Stromal cell of bone marrow (primary cell): ENCODE measurements at places on chromosomes 7 and 10.

- DNase-seq, result peak; percentile 16
Observed at GRCh38 chr10:7417103-7417623, 6.3 kb upstream of the SFMBT2 start.

- no peak for DNase-seq
Observed at GRCh38 chr10:20302033-20302432, 485.8 kb downstream of the PLXDC2 start.

DNA sequence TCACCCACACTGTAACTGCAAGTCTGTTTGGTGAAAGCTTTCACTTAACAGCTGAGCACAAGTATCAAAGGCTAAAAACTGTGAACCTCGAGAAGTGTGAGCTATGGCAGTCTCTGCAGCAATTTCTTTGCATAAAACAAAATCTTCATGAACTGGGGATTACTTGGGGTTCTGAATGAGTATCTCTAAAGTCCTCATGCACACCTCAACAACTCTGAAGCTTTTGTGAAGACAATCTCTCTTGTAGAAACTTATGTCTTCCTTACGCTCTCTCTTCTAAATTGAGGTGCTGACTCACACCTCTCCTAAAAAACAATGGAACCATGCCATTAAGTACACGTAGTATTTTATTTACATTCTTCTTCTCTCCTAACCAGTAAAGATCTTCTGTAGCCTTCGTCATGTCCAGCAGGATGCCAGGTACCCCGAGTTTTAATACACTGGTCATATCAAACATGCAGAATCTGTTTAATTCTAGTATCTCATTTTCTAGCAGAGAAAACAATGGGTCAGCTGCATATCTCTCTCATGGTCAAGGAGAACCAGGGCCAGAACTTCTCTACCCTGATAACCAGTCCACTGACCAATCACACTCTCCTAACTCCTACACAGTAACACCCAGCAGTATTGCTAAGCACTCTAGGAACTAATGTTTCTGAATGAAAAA is 76.9 kb downstream of the UBE2H start:
- no peak for DNase-seq

- peak; percentile 54 for DNase-seq
Observed at GRCh38 chr7:132580717-132581285, 4.5 kb upstream of the PLXNA4 start.

DNA sequence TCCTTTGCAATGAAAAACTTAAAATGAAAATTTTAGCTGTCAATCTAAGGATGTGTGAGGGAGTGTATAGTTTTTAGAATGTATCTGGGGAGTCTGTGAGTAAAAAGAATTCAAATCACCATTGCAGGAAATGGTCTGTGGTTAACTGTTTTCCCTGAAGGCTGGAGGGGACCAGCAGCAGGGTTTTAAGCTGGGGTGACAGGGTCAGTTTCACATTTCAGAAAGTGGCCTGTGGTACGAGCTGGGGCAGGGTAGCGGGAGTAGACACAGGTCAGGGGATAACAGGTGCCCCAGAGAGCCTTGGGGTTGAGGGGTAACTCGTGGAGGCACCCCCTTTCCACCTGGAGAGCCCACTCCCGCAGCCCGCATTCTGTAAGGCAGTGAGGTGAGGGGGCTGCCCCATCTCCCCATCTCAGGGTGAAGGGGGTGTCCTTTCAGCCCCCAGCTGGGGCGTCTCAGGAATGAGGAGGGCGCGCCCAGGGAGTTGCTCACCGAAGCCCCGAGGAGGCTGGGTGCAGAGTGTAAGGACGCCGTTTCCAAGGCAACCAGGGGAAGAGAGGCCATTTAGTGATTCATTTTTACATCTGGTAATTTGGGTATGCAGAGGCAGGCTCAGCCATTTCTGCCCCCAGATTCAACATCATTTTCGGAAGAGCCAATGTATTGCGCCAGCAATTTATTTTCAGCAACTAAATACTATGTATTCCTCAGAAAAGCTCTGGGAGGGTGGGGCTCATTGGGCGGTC is 168.9 kb downstream of the SLIT1 start:
- no peak for DNase-seq

DNA sequence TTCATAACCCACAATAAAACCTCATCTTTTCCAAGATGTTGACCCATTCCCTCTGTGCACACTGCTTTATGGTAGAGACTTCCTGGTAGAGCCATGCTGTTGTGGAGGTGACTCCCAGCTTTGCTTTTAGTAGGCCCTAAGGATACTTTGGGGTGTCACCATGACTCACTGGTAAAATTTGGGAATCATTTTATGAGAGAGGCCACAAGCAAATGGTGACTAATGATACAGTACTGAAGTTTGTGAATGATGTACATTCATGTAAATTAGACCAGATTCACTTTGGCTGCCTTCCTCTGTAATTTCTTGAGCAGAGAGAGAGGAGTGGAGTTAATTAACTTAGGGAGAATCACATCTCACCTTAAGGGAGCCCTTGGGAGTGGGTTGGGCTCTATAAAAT is 686.5 kb downstream of the LRMDA start:
- peak; percentile 88 for DNase-seq

- DNase-seq, result no peak
Observed at GRCh38 chr7:48887500-48887899, 36.8 kb upstream of the CDC14C start.

DNA sequence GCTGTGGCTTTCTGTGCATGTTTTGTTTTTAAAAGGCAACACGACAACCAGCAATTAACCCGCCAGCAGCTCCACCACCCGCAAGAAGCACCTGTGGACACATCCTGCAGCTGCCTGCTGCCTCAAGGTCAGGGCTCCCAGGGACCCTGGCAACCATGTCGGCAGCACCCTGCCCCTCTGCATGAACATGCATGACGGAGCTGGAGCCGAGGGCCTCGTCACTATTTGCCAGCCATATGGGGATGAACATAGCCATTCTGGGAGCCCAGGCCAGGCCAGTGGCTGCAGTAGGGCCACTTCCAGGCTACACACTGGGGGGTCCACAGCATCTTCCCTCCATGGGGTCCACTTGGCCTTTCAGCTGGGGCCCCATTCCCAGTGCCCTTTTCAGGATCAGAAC is 52.9 kb downstream of the CAMK2B start:
- no peak for DNase-seq

- no peak for DNase-seq
Observed at GRCh38 chr7:36939816-36940215, 215.5 kb upstream of the AOAH start.

DNA sequence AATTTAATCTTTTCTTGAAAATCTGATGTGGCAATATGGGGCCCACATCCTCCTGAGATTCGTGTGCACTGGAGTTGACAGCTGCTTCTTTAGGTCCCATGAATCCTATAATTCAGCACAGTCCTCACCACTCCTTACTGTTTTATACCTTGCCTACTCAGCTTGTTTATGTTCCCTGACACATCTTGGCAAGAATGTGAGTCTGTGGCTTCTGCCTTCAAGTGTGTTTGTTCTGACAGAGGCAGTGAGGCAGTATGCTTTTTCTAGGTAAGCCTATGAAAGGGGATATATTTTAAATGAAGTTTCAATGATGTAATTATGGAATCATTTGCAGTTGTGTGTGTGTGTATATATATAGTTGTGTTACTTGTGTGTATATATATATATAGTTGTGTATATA is 106.4 kb downstream of the AMPH start:
- no peak for DNase-seq
